ENCODE measurements at places on chromosomes 11 and 22. TPM values are rescaled to one million over a fixed set of nuclear protein-coding genes. Genes with fewer than 3 reads are reported as not detected.
A peak's percentile ranks its signal among the peaks of the same experiment; 100 is the strongest.

DNA sequence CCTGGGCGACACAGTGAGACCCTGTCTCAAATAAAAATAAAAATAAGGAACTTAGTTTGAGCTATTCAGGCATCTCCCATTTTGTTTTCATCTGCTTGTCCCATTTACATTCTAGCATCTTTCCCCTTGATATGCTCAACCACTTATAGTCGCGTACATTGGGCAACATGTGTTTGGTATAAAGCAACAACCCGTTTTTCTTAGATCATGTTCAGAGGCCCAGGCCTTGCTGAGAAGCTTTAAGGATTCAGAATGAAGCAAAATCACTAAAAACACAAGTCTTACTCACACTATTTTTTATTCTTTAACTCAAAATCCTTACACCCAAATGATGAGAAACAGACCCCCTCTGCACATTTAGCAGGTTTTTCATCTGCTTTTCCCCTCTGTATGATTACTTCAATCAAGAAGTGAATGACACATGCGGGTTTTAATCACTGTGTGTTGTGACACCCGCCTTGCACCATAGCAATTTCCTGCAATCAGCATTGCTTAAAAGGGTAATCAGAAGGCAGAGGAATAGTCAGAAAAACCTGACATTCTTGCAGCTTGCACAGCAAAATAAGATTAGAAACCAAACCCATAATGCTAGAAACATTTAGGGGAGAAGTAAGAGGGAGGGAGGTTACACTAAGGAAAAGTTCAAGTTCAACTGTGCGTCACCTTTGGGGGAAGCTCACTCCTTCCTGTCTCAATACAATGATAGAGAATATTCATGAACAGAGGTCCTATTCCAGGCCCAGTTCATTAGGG, 25.9 kb downstream of the ALG9 start:
- DNase-seq = no peak

DNA sequence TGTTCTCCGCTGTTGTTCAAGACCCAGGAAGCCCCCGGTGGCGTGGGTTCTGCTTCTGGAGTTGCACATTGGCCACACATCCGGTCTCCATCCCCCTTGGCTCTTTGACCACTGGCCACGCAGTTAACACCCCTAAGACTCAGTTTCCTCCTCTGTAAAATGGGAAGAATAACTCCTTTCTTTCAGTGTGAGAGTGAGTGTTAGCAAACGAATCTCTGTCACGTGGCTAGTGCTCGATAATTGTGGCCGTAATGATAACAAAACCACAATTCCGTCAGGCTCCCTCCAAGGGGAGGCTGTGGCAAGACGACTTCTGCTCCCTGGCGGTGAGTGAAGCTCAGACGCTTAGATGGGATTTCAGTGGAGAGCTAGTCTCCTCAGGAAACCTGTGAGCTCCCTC, 315.2 kb upstream of the B3GAT1 start:
- no peak for DNase-seq

- peak; percentile 44 for DNase-seq
Observed at GRCh38 chr22:29141078-29141688, 64.5 kb upstream of the EMID1 start.

GRCh38 chr11:108494182-108494581, 4.0 kb downstream of the POGLUT3 start:
- no peak for DNase-seq

- DNase-seq = no peak
Observed at GRCh38 chr22:32457031-32457430, 7.2 kb downstream of the BPIFC start.

Gene RFPL1
- total RNA-seq = not detected

Gene ARFIP2
- total RNA-seq = 85.9 TPM

Gene IGSF22
- not detected for total RNA-seq

Gene CSNK2A3
- 6.8 TPM for total RNA-seq

Gene NXPE1
- total RNA-seq = not detected

Measured in suprapubic skin (tissue), 4 donors.